ENCODE measurements at places on chromosomes 6 and 20.

- DNase-seq, result no peak
These were observed 138.8 kb upstream of the RREB1 start for GRCh38 chr6:6968731-6969552.

DNA sequence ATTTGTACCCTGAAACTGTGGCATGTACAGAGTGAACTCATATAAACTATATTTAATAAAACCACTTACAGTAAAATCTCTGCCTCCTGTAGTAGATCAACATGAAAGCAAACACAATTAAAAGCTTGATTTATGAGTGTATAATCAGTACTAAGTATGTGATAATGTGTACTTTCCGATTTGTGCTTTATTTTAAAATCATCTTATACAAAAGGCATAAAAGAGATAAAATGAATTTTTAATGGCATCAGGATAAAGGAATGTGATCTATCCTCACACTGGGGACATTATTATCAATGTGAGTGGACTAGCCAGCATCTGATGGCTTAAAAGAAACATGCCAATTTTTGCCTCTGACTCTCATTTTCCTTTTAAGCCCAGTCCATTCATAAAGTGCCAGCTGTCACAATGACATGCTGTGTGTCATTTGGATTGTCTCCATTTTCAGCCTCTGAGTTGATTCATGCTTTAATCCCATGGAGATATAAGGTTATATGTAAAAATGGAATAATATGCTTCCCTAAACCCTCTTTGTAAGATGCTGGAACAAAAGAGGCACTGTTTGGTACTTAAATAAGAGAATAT lies 831.6 kb upstream of the EYS start:
- DNase-seq, result no peak

DNA sequence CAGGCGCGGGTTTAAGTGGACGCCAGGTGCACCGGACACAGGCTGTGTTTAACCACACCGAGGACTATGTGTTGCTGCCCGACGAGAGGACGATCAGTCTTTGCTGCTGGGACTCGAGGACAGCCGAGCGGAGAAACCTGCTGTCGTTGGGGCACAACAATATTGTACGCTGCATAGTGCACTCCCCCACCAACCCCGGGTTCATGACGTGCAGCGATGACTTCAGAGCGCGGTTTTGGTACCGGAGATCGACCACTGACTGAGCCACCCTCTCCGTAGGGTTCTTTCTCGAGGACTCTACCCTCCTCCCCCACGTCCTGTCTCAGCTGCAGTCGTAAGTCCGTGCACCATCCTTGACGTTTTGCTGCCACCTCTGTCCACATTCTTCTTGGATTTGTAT lies 8.6 kb upstream of the CASS4 start:
- no peak for DNase-seq

- no peak for DNase-seq
These were observed 150.5 kb downstream of the IPCEF1 start for GRCh38 chr6:154206141-154206540.

DNA sequence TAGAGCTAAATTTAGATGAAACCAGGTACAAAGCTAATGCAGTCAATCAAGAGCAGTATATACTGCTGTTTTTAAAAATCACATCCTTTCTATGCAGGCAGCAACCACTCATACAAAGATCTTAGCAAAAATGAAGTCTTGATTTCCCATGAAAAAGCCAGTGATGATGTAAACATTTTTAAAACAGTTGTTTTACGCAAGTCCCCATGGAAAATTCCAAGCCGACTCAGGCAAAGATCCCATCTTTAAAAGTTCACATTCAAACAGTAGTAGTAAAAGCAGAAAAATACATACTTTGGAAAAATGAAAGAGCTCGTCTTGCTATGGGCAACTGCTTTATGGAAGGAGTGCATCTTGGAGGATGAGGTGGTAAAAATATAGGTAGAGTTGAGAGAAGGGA lies 84.0 kb downstream of the RCAN2 start:
- no peak for DNase-seq

- no peak for DNase-seq
These were observed 10.9 kb upstream of the NCOA3 start for GRCh38 chr20:47490795-47491194.
